ENCODE measurements at places on chromosomes 5 and 9. TPM values are rescaled to one million over a fixed set of nuclear protein-coding genes. Genes with fewer than 3 reads are reported as not detected.

RPS23 gene
- 1,896 TPM for total RNA-seq

NTNG2 gene
- 2.4 TPM for total RNA-seq

C9orf43 gene
- 0.51 TPM for total RNA-seq

AIF1L gene
- total RNA-seq, result 71.1 TPM

SLIT3 gene
- 18.8 TPM for total RNA-seq

ADAMTS2 gene
- total RNA-seq, result 2.1 TPM

DNAH5 gene
- total RNA-seq, result 1.4 TPM

LCN9 gene
- total RNA-seq, result 0.57 TPM

BTNL9 gene
- not detected for total RNA-seq

SH3RF2 gene
- 17.6 TPM for total RNA-seq

GABRA6 gene
- total RNA-seq, result not detected

HMCN2 gene
- total RNA-seq, result 0.26 TPM

DNA sequence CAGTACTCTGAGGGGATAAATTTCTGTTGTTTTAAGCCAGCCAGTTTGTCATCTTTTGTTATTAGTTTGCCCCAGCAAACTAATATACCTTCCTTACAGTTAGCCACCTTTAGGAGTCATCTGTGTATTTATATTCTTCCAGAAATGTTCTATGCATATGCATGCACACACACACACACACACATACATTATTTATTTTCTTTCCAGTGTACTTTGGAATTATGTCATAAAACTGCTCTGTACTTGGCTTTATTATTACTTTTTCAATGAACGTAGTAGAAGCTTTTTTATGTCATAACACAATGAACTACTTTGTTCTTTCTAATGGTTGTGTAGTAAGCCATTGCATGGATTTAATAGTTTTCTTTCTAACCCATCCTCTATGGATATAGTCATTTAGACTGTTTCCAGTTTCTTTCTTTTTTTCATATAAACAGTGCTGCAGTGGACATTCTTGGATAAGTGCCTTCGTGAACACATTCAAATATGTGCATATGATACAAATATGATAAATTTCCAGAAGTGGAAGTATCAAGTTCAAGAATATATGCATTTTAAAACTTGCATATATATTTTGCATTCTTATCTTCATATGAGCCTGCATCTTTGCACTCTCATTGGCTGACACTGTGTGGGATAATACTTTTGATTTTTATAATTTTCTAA is 26.6 kb upstream of the DAB2 start:
- no peak for DNase-seq

DNA sequence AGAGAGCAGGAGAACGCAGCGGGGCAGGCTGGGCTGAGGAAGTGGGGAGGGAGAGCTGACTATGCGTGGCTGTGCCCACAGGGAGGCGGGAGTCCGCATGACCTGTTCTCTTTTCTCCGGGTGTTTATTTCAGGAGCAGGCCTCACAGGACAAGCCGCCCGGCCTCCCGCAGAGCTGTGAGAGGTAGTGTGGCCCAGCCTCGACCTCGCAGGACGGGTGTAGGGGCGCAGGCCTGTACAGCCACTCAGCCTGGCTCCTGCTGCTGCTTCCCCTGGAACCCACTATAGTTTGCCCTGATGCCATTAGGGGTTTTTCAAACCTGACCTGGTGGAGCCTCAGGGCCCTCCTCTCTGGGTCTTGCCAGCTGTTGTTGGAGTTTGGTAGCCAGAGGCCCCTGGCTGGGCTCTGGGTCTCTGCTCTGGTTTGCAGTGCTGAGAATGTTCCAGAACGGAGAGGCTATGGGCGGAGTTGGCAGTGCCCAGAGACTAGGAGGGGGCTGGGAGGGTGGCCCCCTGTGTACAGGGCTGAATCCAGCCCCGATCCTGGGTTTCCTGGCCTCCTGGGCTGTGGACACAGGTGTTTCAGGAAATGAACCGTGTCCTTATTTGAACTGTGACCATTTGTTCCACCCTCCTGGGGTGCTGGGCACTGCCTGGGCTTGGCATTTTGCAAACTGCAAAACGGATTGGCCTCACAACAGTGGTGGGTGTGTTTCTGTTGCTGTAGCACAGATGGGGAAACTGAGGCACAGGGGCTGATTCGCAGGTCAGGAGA is 78.8 kb downstream of the WNK2 start:
- DNase-seq, result no peak

DNA sequence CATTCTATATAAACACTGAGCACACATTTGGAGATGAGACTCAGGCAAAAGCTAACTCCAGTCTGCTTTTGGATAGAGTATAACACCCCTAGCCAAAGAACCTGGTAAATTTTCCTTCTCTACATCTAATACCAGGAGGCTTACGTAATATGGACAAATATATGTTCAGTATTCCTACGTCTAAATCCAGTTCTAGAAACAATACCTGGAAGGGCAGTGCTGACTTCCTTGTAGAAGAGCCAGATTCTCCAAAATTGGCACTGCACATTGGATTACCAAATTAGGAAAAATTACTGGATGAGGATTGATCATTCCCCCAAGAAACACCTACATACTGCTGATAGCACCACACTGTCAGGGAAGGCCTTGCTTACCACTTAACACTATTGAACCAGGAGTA is 247.4 kb downstream of the SAXO1 start:
- DNase-seq, result no peak

DNA sequence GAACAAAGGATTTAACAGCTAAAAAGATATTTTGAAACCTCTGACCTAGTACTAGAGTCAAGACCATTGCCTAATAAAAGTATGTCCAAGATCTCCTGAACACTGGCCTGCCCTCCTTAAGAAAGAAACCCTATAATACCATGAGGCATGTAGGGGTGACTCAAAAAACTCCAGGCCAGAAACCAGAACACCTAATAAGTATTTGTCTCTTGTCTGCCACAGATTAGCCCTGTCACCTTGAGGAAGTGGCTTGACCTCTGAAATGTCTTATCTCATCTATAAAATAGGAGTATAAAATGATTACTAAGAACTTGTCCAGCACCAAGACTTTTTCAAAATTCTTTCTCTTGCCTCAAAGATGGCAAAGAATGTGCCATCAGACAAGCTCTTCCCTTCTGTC is 125.5 kb upstream of the RASGRF2 start:
- no peak for DNase-seq

GRCh38 chr5:66281294-66281693 is 137.2 kb downstream of the SREK1 start:
- DNase-seq, result no peak

GRCh38 chr5:102866237-102866600 is 111.1 kb downstream of the PAM start:
- DNase-seq, result no peak

- DNase-seq, result no peak
Observed at GRCh38 chr9:133888809-133889491, 103.2 kb downstream of the VAV2 start.

- DNase-seq, result no peak
Observed at GRCh38 chr5:168072665-168073064, 218.8 kb upstream of the WWC1 start.

DNA sequence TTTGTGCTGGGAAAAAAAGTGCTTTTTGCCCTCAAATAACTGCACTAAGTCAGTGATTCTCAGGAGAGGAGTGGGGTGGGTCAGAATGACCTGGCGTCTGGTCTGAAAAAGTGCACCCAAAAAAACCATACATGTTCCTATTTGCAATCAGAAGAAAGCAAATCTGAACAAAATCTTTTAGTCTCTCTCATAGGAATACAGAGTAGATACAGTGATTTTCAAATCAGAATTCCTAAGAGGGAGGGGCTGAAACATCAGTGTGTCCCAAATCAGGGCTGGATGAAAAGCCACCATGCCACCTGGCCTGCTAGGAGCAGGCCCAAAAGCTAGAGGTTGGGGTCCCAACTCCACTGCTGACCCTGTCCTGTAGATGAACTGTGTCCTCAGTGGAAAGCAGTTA is 66.8 kb downstream of the RAPGEF1 start:
- no peak for DNase-seq

- no peak for DNase-seq
Observed at GRCh38 chr5:154627698-154628678, 127.2 kb upstream of the LARP1 start.

- DNase-seq, result no peak
Observed at GRCh38 chr5:61328791-61329549, 3.1 kb upstream of the ZSWIM6 start.

- DNase-seq, result no peak
Observed at GRCh38 chr9:91884696-91885687, 65.0 kb downstream of the ROR2 start.

- DNase-seq, result no peak
Observed at GRCh38 chr5:61603211-61603908, 271.3 kb downstream of the ZSWIM6 start.

- DNase-seq, result no peak
Observed at GRCh38 chr9:109478051-109478563, 20.0 kb downstream of the PTPN3 start.

- no peak for DNase-seq
Observed at GRCh38 chr5:9716838-9717281, 86.7 kb upstream of the TAS2R1 start.

DNA sequence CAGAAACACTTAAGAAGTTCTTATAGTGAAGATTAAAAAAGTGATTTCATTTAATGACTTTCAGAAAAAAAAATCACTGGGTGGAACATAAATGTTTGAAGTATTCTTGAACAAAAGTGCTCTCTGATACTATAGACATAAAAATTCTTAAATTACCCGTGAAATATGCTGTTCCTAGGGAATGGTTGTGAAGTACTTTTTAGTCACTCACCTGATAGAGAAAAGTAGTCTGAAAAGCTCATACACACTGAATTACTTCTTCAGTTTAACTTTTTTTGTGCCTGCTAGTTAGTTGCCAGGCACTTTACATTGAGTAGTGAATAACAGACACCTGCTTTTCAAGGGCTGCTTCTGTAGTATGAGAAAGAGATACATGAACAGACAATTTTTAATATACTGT is 78.0 kb downstream of the SH3GL2 start:
- DNase-seq, result no peak

DNA sequence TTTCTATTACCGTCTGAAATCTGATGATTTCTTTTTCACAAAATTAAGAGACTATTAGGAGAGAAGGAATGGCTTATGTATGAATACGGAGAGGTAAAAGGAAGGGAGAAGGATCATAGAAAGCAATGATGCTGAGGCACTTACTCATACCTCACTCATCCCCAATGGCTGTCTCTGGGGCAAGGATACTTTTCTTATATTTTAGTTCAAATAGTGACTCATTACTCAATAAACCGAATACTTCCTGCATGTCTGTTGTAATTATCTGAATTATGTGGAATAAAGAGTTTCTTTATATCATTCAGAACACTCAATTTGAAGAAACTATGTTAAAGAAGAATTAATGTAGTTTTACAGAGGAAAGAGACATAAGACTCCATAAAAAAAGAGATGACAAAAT is 284.5 kb upstream of the NUDT12 start:
- DNase-seq, result no peak

- DNase-seq, result no peak
Observed at GRCh38 chr9:38733503-38733902, 13.6 kb upstream of the FAM240B start.

DNA sequence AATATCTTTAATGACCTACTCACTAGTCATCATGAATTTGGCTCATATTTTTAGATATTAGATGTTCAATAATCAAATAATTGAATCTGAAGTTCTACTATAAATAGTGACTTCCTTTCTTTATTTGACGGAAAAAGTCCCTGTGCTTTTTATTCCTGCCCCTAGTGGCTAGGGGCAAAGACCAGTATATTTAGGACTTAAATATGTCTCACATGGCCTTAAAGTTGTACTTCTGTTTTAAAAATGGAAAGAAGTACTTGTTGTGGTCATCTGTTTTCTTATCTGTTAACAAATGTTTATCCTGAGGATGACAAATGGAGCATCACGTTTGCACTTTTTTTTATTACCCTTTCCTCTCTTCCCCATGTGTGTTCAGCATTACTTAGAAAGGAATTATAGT is 89.2 kb upstream of the GRHPR start:
- no peak for DNase-seq

GRCh38 chr5:180008433-180008832 is 63.1 kb downstream of the RNF130 start:
- DNase-seq, result no peak

DNA sequence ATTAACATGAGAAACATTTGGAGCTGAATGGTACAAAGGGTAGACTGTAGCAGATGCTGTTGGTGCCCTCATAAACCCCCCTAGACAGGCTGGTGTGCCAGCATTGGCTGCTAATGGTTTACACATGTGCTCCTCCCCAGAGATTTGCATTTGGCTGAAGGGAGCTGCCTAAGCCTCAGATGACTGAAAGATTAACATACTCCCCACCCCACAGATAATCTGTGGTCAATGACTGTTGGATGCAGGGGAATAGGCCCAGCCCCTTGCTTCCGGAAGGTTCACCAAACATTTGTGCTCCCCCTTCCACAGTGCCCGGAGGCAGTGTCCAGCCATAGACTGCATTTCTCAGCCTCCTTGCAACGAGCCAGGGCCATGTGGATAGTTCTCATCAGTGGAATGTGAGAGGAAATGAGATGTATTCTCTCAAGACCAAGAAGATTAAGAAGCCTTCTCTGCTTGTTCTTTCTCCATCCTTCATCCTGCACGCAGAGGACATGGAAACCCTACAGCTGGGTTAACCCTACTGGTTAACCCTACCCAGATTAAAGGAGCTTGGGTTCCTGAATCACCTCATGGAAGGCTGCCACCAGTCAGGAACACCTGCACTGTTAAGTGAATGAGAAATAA is 79.6 kb downstream of the PHAX start:
- DNase-seq, result no peak

DNA sequence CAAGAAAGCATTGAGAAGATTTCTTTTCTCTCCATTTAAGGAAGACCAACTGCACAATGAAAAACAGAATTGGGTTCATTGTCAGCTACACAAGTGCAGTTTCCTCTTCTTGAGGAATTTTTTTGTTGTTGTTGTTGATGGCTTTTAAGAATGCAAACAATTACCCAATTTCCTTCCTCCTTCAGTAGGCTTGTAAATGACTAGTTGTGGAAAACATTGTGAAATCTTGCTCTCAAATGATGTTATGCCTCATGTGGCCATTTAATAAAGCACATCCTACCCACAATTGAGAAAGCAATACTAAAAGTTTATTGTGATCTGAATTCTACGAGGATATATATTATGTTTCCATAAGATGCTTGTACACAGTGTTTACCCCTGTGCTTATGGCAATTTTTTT is 171.6 kb downstream of the FAM174A start:
- no peak for DNase-seq

GRCh38 chr9:137429974-137430722 is 7.0 kb downstream of the NOXA1 start:
- DNase-seq, result no peak

- no peak for DNase-seq
Observed at GRCh38 chr9:68457803-68458202, 82.9 kb downstream of the TMEM252 start.

- no peak for DNase-seq
Observed at GRCh38 chr9:131334629-131335367, 45.3 kb downstream of the PLPP7 start.
